ENCODE measurements at places on chromosomes 16 and 17.

DNA sequence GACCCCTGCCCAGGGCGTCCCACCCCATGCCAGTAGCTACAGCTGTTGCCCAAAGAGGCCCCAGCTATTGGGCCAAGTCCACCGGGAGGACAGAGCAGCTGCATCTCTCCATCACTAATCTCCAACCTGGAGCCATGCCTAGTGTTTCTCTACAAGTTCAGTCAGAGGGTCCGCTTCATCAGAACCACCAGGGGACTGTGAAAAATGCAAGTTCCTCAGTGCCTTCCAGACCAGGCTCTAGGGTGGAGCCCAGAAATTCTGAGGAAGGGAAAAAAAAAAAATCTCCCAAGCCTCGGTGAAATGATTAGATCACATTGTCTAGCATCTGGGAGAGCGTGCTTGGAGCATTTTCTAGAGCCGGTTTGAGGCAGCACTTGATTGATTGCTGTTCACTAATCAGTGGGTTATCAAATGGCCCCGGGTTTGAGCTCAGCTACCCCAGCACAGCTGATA lies 22.4 kb upstream of the HERPUD1 start:
- DNase-seq = no peak

GRCh38 chr16:71351558-71351901 lies 7.0 kb upstream of the CALB2 start:
- no peak for DNase-seq

DNA sequence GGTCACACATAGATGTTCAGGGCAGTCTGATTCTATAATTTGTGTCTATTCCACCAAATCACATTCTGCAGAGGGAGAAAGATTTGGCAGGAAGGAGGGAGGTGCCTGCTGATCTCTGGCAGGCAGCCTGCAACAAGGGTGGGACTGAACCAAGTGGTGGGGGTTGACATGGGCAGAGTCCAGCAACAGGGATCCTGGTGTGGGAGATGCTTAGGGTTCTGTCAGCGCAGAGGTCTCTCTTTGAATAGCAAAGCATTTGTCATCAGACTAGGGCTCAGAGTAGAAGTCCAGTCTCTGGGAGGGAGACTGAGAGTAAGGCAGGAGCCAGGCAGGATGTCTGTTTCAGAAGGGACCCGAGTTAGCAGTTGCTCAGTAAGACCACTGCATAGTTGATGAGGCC lies 94.6 kb downstream of the UTP18 start:
- DNase-seq = no peak

DNA sequence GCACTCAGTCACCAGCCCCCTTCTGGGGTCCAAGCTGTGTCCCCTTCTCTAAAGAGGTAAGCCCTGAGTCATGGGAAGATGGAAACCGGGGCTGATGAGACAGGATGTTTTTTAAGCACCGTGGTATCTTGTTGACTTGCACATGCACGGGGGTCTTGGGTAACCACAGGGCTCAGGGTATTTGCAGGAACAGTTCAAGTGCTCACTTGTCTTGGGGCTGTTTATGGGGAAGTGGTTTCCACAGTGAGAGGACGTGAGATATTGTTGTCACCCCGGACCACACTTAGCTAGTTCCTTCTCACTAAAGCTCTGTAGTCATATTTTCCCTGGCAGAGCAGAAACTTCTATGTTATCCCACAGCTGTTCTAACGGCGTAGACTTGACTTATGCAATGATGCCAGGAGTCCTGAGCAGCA lies 7.7 kb downstream of the CCL3L1 start:
- no peak for DNase-seq

DNA sequence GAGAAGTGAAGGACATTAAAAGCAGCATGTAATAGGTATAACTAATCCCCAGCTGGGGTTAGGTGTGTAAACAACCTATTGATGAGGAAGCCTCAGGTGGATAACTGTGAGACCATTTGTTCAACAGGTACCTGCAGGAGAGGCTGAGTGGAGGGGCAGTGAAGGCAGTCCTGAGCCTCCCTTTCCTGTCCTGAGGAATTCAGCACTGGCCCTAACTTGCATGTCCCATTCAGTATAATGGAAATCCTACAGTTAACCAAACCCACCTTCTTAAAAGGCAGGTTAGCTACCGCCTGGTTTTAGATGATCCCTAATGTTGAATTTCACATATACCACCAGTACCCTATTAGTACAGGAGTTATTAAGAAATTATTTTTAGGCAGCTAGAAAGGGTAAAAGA lies 225.9 kb upstream of the GOT2 start:
- no peak for DNase-seq

DNA sequence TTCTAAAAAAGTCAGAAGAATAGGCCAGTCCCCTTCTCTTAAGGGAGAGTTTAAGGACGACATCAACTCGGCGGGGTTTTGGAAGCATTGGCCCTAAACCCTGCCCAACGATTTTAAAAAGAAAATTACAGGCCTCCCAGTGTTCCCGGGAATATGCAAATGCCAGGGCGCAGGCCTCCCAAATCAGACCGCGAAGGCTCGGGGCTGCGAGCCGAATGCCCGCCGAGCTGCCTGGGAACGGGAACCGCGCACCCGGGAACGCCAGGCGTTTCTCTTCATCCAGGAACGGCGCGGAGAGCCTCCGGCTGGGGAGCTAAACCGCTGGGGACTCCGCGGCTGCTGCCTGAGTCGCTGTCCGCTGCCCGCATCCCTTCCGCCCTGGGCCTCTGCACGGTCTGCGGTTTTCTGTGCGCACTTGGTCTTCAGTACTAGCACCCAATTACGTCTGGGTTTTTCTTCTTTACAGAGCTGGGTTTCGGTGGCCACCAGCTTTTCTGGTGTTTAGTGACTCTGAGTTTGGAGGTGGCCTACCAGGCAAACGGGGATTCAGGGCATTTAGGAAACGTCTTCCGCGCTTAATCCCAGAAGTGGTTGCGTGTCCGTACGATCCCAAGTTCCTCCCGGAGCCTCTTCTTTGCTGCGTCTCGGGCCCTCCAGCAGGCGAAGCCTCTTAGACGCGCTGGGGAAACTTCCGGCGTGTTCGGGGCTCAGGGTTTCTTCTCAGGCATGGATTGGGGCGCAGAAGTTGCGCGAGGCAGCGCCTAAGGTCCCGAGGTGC lies 5.7 kb downstream of the IRX5 start:
- no peak for DNase-seq

DNA sequence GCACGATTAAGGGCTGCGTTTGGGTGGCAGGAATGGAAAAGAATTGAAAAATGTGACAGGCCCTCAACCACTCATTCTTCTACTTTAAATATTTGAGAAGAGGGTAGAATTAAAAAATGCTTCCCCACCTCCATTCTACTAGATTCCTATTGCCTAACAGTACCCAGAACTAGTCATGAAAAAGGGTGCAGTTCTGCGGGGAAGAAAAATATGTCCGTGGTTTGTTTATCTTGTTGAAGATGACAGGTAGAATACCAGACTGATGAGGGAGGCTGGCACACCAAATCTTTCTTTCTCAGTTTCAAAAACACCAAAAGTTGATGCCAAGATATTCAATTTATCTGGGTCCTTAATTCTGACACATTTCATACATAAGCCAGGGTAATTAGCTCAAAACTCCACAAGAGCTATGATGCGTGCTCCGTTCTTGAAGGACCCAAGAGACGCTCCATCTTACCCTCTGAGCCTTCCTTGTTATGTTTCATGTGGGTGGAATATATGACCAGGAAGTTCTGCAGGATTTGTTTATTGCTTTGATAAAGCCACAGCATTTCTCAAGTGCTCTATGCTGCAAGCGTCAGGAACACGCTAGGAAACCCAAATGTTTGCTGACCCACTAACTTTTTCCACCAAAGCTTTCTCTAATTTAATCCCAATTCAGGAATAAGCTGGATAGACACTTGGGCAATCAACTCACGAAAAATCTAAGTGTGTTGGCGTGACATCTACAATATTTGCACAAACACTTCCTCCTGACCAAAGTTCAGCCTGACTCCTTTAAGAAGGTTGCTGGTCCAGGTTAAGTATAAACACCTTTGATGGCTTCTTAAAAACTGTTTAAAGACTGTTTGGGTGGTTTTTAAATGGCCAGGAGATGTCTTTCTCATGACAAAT lies 20.6 kb upstream of the GAN start:
- no peak for DNase-seq

DNA sequence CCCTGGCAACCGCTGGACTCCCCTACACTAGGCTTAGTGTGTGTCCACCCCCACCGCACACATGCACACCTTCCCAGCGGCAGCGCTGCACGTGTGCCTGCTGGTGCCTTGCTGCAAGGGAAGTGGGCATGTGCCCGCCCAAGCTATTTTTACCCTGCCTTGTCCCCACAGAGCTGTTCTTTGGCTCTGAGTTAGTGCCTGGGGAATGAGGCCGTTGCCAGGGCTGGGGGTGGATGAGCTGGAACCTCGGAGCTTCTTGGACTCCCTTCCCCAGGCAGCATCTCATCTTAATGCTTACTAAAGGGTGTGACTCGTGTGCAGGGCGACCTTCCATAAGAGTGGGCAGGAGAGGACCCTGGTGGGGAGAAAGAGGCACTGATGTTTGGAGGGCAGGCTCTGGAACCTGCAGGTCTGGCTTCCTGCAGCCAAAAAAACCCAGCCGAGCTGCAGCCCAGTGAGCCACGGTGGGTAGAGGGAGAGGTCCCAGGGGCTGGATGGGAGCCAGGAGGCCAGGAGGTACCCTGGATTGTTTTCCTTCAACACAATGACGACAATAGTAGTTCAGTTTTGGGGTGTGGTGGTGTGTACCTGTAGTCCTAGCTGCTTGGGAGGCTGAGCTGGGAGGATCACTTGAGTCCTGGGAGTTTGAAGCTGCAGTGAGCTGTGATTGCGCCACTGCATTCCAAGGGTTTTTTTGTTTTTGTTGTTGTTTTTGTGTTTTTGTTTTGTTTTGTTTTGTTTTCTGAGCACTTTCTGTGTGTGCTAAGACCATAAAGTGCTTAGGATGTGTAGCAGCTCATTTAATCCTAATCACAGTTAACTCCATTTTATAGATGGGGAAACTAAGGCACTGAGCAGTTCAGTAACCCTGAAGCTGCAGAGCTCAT lies 119.1 kb downstream of the RAB11FIP4 start:
- DNase-seq = no peak

GRCh38 chr17:20307326-20307910 lies 159.9 kb downstream of the LGALS9B start:
- no peak for DNase-seq
